ENCODE measurements at places on chromosomes 1 and 21.

GRCh38 chr1:107140703-107141490 is at the start of gene NTNG1:
TSS of gene NTNG1 (plus strand) at chr1:107141039.
- peak; percentile 2 for DNase-seq

GRCh38 chr1:246776923-246777322 is 52.7 kb downstream of the SCCPDH start:
- DNase-seq: no peak

- no peak for DNase-seq
Observed at GRCh38 chr1:25623731-25624130, 7.1 kb downstream of the MAN1C1 start.

- DNase-seq: no peak
Observed at GRCh38 chr1:42350086-42350485, 15.1 kb upstream of the FOXJ3 start.

GRCh38 chr1:44949286-44949685 is 37.1 kb downstream of the EIF2B3 start:
- DNase-seq: no peak

All from common myeloid progenitor, CD34-positive (primary cell).